ENCODE measurements at places on chromosomes 12 and 14.

- no peak for DNase-seq
These were observed 283.5 kb downstream of the KSR2 start for GRCh38 chr12:117685110-117685926.

- no peak for DNase-seq
These were observed 531.2 kb upstream of the CCDC196 start for GRCh38 chr14:65954942-65955341.

- DNase-seq, result no peak
These were observed 206.2 kb downstream of the NAV3 start for GRCh38 chr12:78036874-78037273.

GRCh38 chr14:100107236-100107635, 42.0 kb downstream of the EVL start:
- DNase-seq, result no peak

DNA sequence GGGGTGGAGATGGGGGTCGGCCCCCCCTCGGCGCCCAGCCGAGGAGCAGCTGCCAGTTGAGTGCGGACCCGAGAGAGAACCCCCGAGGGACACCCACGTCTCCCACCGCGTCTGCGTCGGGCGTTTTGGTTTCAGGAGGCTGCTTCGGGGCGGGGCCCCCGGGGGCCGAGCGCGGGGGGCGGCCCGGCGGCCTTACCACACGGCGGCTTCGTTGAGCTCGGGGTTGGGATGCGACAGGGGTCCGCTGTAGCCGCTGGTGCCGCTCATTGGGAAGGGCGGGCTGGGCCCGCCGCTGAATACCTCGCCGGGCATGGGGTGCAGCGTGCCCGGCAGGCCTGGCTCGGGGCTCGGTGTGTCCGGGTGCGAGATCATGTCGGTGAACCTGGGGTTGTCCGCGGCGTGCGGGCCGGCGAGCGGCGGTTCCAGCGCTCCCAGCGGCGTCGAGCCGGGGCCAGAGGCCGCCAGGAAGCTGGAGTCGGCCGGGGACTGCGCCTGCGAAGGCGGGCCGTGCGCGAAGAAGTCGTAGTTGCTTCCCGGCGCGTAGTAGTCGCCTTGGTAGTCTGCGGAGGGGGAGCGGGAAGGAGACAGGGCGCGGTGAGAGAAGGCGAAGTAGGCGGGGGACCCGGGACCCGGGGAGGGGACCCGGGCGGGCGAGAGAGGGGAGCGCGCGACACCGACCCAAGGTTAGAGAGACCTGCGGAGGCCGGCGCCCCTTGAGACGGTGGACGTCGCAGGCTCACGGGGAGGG, 8.5 kb downstream of the LHX5 start:
- DNase-seq, result no peak

DNA sequence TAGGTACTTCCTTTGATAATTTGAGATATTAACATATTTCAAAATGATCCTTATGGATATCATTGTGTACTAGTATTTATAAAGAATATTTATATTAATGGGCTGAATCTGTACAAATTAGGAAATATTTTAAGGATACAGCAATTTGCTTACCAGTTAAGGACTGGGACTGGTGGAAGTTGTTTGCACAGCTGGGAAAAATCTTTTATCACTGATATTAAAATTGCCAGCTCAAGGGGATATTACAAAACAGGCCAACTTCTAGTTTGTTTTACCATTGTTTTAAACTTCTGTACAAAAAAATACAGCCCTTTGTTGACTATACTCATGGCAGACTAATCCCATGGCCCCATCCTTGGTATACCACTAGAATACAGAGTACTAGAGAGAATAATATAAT, 133.2 kb upstream of the DDHD1 start:
- no peak for DNase-seq

GRCh38 chr12:124397399-124397679, 102.4 kb downstream of the RFLNA start:
- DNase-seq, result no peak

DNA sequence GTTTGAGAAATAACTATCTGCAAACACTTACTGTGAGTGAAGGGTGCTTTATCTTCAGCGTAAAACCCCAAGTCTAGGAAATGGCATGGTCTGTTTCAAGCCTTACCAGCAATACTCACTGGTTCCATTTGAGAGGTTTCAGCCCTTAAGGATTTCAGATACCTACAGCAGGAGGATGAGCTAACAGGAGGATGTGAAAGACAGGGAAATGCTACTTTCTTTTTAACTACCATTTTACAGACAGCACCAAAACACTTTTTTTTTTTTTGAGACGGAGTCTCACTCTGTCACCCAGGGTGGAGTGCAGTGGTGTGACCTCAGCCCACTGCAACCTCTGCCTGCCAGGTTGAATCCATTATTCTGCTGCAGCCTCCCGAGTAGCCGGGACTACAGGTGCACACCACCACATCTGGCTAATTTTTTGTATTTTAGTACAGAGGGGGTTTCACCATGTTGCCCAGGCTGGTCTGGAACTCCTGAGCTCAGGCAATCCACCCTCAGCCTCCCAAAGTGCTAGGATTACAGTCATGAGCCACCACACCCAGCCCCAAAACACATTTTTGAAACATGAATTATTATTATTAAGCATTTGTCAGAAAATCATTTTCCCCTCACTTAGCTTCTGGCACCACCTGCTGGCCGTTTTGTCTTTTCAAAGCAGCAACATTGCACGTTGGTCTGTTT, 4.6 kb downstream of the MTRFR start:
- DNase-seq, result peak; percentile 42

DNA sequence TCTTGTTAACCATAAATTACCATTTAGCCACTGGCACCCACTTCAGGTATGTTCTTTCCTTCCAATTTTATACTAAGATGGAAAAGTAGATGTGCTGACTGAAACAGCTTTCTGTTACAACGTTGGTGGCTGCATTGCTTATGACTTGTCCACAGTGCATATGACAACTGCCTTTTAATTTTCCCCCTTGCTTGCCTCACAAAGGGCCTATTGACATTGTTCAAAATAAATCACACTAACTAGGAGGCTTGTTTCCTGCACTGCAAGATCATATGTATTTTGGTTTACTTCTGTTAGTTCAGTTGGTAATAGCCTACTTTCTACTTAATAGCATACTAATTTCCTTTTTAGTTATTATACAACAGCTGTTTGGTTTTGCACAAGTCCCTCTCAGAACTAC, 55.4 kb downstream of the SCAF11 start:
- DNase-seq, result no peak

- DNase-seq, result no peak
These were observed 82.0 kb downstream of the CATSPERB start for GRCh38 chr14:91649930-91650329.
